ENCODE measurements at places on chromosomes 13 and 19. TPM values are rescaled to one million over a fixed set of nuclear protein-coding genes. Genes with fewer than 3 reads are reported as not detected.

DNA sequence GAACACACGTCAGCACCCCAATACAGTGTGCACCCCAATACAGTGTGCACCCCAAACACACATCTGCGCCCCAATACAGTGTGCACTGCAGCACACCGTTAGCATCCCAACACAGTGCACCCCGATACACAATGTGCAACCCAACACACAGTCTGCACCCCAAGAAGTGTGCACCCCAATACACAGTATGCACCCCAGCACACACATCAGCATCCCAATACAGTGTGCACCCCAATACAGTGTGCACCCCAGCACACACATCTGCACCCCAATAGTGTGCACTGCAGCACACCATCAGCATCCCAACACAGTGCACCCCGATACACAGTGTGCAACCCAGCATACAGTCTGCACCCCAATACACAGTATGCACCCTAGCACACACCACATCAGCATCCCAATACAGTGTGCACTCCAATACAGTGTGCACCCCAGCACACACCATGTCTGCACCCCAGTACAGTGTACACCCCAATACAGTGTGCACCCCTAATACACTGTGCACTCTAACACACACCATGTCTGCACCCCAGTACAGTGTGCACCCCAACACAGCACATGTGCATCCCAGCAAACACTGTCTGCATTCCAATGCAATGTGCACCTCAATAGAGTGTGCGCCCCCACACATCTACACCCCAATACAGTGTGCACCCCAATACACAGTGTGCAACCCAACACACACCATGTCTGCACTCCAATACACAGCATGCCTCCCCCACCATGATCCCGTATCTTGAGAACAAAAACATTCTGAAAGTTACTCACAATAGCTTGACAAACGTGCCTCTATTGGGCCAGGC is 855 bp upstream of the CARS2 start:
- peaks cover 5% of the 10 kb centered on the region for H3K36me3 ChIP-seq
- peak overlapping the region; percentile 78 for H3K27ac ChIP-seq
- no peak for DNase-seq
- peaks cover 4% of the 10 kb centered on the region for H3K4me1 ChIP-seq

- no peaks in the 10 kb centered on the region for H3K27me3 ChIP-seq
- no peak overlapping the region for H3K4me3 ChIP-seq
- DNase-seq, result no peak
Observed at GRCh38 chr13:50340146-50340545, 324.9 kb downstream of the KCNRG start.

- no peak overlapping the region for H3K4me3 ChIP-seq
- no peaks in the 10 kb centered on the region for H3K27me3 ChIP-seq
- H3K27ac ChIP-seq, result peak overlapping the region; percentile 48
- DNase-seq, result no peak
Observed at GRCh38 chr13:102569488-102569887, 27.3 kb upstream of the TPP2 start.

DNA sequence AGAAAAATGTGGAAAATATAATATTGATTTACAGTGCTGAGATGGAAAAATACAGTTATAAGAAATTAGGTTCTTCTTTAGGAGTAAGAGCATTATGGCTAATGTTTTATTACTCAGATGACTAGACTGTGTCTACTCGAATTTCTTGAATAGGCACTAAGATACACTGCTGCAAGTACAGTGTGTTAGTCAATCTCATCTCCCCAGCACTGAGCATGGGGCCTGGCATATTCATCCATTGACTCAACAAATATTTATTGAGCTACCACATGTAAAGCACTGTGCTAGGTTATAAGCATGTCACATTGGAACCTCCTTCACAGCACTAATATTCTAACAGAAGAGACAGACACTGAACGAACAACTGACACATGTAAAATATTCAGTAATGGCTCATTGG is 242.5 kb upstream of the GPC6 start:
- H3K27me3 ChIP-seq, result no peaks in the 10 kb centered on the region
- no peaks in the 10 kb centered on the region for H3K4me1 ChIP-seq
- H3K36me3 ChIP-seq, result no peaks in the 10 kb centered on the region
- no peak overlapping the region for H3K27ac ChIP-seq
- H3K4me3 ChIP-seq, result no peak overlapping the region

GRCh38 chr19:6717036-6717435 is 3.4 kb downstream of the C3 start:
- no peak for DNase-seq
- no peaks in the 10 kb centered on the region for H3K36me3 ChIP-seq
- peaks cover 20% of the 10 kb centered on the region for H3K27me3 ChIP-seq
- no peak overlapping the region for H3K4me3 ChIP-seq
- no peaks in the 10 kb centered on the region for H3K4me1 ChIP-seq

Gene FFAR1
- not detected for polyA plus RNA-seq

Gene TMEM143
- 21.9 TPM for polyA plus RNA-seq

Gene BRSK1
- polyA plus RNA-seq, result 49.7 TPM

Gene TEX101
- polyA plus RNA-seq, result 0.07 TPM

Gene RNF225
- 0.13 TPM for polyA plus RNA-seq

Gene LATS2
- 19.6 TPM for polyA plus RNA-seq
